Occipital lobe (tissue), 3 donors: ENCODE measurements at places on chromosomes 2 and 18.

GRCh38 chr18:11245879-11246278, 96.5 kb upstream of the PIEZO2 start:
- DNase-seq = no peak

GRCh38 chr2:200087451-200087850, 132.1 kb downstream of the MAIP1 start:
- DNase-seq = no peak

- no peak for DNase-seq
These were observed 18.1 kb upstream of the SERPINB2 start for GRCh38 chr18:63869374-63869773.

DNA sequence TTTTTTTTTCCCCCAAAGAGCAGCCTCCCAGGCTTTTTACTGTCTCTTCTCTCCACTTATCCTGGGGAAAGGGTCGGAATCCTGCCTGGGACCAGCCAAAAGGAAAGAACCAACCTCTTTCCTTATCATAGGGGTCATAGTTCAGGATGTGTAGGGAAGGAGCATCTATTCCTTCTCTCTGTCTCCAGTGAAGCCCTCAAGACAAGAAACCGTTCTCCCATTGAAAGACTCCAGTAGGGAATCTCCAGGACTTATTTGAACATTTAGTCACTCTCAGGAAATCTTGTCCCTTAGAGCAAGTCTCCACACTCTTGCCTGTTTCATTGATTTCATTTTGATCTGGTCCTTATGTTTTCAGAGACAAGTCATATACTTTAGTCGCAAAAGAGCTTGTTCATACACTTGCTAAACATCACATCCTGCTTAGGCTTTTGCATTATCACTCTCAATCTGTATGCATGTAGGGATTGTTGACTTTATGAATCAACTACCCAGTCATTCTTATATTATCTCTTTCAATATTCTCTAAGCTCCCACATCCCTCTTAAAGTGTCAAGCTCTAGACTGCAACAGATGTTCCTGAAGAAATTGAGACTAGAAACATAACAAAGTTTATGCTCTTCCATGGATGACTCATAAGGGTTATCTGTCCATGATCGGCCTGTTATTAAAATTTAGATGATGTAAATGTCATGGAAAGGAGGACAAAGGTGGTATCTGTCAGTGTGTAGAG, 116.2 kb upstream of the ST6GAL2 start:
- DNase-seq = no peak

- DNase-seq = no peak
These were observed 79.4 kb upstream of the TCF7L1 start for GRCh38 chr2:85053802-85054201.

DNA sequence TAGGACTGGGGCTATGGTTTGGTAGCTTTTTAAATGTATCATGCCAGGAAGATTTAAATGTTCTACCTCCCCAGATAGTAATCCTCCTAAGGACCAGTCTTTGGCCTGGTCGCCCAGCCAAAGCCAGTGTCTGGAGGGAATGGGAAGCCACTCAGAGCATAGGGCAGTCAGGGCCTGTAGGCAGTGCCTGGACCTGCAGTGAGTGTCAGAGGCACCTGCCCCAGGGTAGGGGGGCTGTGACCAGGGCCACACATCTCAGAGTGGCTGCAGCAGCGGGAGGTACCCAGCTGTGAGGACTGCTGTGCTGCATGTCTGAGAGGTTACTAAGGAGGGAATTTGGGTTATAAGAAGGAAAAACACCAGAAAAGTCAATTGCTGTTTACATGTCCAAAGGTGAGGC, 57.7 kb downstream of the MYT1L start:
- DNase-seq = no peak

- no peak for DNase-seq
These were observed 70.0 kb downstream of the MBP start for GRCh38 chr18:77062518-77063003.
